H4 (cell line): ENCODE measurements at places on chromosomes 16 and 17.

GRCh38 chr16:17291289-17291688 lies 179.5 kb downstream of the XYLT1 start:
- DNase-seq, result no peak

- peak; percentile 58 for DNase-seq
Measured at GRCh38 chr16:58236231-58236690, 38.4 kb upstream of the CSNK2A2 start.

- DNase-seq, result no peak
Measured at GRCh38 chr16:82138478-82139285, 31.3 kb downstream of the MPHOSPH6 start.

- no peak for DNase-seq
Measured at GRCh38 chr17:67353161-67353560, 13.2 kb downstream of the PSMD12 start.

GRCh38 chr16:87459027-87459426 lies 33.8 kb downstream of the ZCCHC14 start:
- DNase-seq, result no peak

DNA sequence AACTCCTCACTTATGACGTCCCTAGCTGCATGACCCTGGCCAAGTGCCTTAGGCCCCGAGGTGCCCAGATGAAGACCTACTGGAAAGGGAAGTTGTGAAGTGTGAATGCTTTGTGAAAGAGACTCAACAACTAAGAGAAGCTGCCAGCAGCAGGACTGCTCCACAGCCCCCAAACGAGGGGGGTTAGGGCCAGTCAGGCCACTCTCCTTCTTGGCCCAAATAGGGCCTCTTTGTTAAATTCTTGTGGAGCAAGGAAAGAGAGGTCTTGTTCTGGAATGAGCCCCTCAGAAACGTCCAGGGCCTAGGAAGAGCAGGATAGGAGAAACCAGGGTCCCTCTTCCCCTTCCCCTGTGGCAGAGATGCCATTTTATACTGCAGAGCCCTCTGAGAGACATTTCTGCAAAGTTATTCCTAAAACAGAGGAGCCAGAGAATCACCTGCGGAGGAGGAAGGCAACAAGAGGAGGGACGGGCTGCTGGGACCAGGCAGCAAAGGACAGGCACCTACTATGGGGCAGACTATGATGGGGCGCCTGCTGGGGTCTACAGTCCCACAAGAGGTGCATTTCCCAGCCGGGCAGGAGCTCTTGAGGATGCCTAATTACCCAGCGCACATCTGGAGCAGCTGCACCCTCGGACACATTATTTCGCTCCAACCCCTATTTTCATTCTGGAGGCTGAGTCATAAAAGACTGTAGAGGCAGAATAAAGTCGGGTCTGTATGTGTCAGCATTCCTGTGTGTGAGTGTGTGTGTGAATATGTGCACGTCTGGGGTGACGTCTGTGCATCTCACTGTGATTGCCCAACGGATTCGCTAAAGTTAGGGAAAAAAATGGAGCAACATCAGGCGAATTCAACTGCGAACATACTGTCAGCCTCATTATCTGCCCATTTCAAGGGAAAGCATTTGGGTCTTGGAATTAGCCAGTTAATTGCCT lies 11.4 kb upstream of the HOXB9 start:
- no peak for DNase-seq

DNA sequence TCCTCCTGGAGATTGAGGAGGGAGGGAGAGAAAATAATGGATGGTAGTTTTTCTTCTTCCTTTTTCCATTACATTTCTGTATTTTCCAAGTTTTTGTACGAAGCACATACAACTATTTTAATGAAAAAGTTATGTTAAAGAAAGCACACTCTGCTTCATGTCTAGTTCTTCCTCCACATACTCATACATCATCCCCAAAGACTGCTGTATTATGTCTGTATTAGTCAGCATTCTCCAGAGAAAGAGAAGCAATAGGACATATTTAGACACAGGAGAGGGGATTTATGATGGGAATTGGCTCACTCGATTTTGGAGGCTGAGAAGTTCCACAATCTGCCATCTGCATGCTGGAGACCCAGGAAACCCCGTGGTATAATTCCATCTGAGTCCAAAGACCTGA lies 10.1 kb upstream of the ACSM2A start:
- no peak for DNase-seq

DNA sequence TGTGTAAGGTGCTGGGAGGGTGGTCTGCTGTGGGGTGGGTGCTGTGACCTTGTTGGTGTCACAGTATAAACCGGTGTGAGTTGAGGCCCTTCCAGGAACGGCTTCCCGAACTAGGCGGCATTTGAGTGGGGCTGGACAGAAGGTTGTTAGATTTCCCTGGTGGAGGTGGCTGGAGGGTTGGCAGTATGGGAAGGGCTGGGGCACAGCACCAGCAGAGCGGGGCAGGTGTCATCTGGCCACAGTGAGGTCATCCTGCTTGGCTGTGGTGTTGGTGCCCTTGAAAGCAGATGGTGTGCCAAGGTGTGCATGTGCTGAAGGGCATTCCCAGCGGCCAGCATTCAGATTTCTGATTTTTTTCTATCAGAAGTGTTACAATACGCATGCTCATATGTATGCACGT lies 28.1 kb downstream of the BANP start:
- DNase-seq, result no peak

DNA sequence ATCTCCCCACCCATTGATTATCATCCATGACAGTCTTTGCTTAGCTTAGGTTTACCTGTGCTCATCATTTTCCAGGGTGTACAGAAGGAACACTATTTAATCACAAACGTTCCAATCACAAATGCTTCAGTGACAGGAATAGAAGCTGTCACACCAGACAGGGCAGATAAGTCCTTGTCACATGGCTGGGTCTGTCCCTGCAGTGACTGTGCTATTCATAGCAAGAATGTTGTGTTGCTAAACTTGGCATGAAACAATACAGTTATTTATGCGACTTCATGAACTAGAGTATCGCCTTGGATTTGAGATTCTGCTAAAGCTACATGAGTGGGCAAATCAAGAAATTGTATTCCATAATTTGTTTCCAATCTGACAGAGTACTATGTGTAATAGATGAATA lies 108.4 kb downstream of the CDH13 start:
- no peak for DNase-seq

GRCh38 chr17:8189711-8190477 lies at the start of gene BORCS6:
BORCS6 (minus strand) TSS chr17:8190180; CDS start chr17:8190140, 40 bp downstream.
- DNase-seq, result peak; percentile 95

- DNase-seq, result no peak
Measured at GRCh38 chr16:31568577-31569359, 41.1 kb downstream of the AHSP start.

DNA sequence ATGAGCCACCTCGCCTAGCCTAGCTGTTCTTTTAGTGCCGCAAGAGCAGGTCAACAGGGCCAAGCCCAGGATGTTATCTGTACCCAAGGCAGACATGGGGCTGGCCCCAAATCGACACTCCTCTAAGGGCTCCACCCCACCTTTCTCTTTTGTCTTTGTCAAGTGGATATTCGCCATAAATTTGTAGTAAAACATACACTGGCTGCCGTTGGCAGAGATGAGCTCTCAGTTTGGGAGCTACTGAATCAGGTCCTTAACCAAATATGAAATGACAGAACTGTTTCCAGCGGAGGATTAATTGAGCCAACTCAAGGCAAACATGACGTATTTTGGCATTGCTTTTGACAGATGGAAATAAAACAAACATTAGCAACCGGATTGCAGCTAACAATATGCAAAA lies 556.9 kb upstream of the CDH5 start:
- DNase-seq, result no peak

- no peak for DNase-seq
Measured at GRCh38 chr17:78924481-78925151, 571 bp downstream of the TIMP2 start.

GRCh38 chr17:30291543-30292285 lies at the start of gene BLMH:
BLMH (minus strand) TSS chr17:30291944; CDS start chr17:30291819, 125 bp downstream.
- peak; percentile 58 for DNase-seq

- no peak for DNase-seq
Measured at GRCh38 chr17:81440511-81441244, 45.4 kb downstream of the BAHCC1 start.

GRCh38 chr16:17403156-17403809 lies 67.5 kb downstream of the XYLT1 start:
- no peak for DNase-seq

DNA sequence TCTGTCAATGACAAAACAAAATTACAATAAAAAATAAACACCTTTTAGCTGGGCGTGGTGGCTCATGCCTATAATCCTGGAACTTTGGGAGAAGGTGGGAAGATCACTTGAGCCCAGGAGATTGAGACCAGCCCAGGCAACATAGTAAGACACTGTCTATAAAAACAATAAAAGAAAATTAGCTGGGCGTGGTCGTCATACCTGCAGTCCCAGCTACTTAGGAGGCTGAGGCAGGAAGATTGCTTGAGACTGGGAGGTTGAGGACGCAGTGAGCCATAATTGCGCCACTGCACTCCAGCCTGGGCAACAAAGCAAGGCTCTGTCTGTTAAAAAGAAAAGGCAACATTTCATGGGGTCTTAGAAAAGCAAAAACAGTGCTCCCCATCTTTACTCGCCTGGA lies 32.7 kb downstream of the EMP2 start:
- no peak for DNase-seq

GRCh38 chr16:3086596-3087242 lies 12.4 kb downstream of the ZSCAN10 start:
- no peak for DNase-seq

DNA sequence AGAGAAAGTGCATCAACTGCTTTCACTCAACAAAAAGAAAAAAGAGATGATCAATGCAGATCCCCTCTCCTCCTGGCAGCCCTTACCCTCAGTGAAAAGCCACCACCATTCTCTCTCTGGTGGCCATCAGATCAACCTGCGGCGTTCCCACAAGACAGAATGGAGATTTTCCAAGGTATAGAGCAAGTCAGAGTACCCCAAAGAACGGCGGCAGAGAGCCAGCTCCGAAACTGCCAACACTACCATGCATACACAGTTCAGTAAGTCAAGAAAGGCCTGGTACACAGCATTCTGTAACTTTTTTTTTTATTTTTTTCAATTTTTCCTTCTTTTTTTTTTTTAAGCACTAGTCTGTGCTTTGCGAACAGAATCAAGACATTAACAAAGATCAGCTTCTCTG lies 30.6 kb downstream of the STH start:
- DNase-seq, result no peak

GRCh38 chr16:50816901-50817555 lies 75.1 kb downstream of the CYLD start:
- DNase-seq, result no peak

DNA sequence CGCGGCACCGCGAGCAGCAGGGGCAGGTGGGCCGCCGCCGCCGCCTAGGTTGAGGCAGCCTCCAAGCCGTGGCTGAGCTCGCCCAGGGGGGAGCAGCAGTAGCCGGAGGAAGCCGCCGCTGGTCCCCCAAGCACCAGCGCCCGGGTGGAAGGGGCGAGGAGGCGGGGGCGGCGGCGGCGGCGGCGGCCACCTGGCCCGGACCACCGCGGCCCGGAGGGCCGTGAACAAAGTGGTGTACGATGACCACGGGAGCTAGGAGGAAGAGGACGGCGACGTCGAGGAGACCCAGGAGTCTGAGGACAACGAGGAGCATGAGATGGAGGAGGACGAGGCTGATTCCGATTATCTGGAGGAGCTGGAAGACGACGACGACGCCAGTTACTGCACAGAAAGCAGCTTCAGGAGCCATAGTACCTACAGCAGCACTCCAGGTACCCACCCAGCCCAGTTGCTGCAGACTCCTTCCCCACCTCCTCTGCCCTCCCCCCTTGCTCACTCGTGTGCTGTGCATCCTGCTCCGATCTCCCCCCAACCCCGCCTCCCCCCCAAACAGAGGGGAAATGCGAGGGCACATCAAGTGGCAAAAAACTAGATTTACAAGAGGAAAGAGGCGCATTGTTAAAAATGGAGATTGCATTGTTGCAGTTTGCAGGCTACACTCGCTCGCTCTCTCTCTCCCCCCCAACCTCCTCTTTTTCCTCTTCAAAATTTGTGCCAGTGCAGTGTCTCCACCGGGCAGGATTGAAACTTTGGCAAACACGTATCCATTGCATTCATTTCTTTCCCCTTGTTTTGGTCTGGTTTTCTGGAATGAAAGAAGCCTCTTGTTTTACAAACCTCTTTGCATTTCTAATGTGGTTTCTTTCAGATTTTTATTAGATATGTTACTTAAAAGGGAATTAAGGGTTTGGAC lies 41.8 kb upstream of the AMZ2 start:
- DNase-seq, result no peak

DNA sequence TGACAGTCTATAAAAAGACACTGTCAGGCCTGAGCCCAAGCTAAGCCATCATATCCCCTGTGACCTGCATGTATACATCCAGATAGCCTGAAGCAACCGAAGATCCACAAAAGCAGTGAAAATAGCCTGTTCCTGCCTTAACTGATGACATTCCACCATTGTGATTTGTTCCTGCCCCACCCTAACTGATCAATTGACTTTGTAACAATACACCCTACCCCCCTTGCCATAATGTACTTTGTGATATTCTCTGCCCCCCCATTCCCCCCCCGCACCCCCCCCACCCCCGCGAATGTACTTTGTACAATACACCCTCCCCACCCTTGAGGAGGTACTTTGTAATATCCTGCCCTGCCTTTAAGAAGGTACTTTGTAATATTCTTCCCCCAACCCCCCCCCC lies 82.2 kb upstream of the MED13 start:
- DNase-seq, result no peak

DNA sequence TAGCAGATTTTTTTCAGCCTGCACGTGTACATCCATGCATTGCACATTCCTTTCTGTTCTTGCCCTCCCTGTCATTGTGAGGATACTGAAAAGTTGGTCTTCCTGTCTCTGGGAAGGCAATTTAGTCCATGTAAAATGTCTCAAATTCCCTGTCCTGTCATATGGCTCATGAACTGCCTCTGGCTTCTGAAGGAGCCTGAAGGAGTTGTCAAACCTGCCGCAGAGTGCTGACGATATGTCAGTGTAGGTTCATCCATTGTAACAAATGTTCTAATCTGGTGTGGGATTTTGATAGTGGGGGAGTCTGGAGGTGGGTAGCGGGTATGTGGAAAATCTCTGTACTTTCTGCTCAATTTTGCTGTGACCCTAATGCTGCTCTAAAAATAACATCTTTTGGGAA lies 59.6 kb downstream of the YPEL2 start:
- DNase-seq, result no peak

GRCh38 chr17:4664230-4664629 lies 22.8 kb upstream of the ALOX15 start:
- no peak for DNase-seq

- no peak for DNase-seq
Measured at GRCh38 chr17:83008186-83008510, 71.3 kb upstream of the METRNL start.

- no peak for DNase-seq
Measured at GRCh38 chr17:34851961-34852540, 109.2 kb downstream of the CCT6B start.

DNA sequence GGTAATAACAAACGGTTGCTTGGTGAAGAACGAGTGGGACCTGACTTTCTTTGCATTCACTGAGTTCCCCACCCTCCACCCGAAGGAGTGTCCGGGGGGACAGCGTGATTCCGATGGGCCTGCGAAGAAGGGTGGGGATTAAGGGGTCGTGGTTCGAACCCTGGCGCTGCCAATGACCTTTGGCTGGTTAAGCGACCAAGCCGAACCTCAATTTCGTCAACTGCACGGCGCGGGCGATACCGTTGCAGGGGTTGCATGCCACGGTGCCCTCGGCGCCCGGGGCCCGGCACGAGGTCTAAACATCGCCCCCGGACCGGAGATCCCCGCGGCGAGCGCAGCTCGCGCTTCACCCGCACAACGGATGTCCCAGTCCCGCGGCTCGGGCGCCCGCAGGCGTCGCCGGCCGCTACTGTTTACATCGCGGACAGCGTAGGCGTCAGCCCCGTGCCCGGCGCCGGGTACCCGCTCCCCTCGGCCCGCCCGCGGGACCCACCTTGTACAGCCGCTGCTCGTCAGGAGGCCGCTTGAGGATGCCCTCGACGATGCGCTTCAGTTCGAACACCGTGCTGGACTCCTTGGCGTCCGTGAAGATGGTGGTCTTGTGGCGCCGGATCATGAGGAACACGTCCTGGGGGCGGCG lies 460 bp downstream of the ELOB start:
- no peak for DNase-seq
